ENCODE measurements at places on chromosomes 4 and X.

DNA sequence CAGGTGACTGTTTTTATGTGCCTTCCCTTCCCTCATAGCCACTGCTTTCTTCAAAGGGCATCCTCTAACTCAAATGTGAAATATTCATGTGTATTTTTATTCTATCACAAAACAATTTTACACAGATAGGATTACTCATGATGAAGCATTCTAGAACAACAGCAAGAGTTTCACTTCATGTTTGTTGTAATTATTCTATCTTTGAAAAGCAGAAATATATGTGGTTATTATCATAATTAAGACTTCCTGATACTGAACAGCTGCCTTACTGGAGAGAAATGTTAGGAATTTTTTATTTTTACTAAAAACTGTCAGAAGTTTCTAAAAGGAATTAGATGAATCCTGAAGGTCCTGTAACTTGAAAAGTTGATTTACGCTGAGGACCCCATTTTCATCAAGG is 229.1 kb downstream of the PALLD start:
- DNase-seq, result no peak

DNA sequence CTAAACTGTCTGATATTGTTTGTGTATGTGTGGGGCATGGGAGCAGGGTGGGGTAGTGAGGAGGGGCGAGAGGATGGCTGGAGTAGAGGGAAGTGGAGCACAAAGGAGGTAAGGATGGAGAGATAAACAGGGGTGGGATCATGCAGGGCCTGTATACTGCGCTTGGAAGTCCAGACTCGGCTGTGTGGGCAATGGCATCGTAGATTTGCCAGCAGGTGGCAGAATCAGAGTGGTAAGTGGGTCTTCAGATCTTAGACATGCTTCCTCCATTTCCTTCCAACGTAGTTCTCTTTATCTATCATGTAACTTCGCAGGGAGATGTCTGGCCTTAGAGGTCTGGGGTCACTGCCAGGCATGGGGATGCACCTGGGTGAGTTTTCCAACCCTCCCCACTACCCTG is 155.5 kb downstream of the PDGFRA start:
- DNase-seq, result peak; percentile 24

DNA sequence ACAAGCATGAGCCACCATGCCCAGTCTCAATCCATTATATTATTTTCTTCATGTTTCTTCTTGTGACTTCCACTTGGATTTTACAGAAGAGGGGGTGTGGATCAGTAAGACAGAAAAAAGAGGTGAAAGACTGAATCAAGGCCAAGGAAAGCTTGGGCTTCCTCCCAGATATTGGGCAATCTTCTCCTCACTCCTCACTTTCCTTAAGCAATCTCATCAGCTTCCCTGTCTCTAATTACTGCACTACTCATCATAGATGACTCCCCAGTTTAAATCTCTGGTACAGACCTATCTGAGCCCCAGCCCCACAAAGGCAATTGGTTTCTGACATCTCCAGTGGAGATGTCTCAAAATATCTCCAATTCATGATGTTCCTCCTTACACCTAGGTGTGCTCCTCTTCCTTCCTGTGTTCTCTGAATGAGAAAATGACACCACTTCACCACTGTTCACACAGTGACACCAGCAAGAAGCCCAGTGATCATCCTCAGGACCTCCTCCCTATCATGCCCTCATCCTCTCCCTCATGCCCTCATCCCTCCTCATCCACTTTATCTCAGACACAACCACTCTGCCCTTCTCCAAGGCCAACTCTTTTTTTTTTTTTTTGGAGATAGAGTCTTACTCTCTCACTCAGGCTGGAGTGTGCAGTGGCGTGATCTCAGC is 44.8 kb upstream of the HERC6 start:
- no peak for DNase-seq

- DNase-seq, result no peak
These were observed 403.7 kb downstream of the CENPC start for GRCh38 chr4:67141586-67141985.

Data from kidney (tissue), 22 donors.